ENCODE measurements at places on chromosomes 1 and 21.

DNA sequence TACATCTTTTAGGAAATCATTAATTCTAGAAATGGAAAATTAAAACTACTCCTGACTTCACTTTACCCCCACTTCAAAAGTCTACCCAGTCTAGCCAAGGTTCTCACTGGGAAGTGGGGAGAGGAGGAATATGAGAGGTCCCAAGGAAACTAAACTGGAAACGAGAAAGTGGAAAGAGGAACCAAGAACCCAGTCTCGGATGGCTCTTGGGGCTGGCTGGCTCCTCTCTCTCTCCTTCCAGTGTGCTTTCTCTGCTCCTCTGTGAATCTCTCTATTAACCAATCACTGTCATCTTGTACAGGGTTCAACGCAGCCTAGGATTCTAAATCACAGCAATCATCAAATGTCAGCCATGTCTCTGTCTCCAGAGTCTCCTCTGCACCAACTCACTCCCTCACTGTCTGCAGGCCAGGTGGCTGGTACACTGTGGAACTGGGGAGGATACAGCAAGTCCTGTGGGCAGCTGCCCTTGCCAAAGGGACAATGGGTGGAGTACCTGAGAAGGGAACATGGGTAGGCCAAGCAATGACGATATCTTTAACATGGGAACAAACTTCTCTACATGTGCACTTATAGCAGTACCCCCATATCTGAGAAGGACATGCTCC is 33.7 kb downstream of the GNB1 start:
- no peak for DNase-seq

DNA sequence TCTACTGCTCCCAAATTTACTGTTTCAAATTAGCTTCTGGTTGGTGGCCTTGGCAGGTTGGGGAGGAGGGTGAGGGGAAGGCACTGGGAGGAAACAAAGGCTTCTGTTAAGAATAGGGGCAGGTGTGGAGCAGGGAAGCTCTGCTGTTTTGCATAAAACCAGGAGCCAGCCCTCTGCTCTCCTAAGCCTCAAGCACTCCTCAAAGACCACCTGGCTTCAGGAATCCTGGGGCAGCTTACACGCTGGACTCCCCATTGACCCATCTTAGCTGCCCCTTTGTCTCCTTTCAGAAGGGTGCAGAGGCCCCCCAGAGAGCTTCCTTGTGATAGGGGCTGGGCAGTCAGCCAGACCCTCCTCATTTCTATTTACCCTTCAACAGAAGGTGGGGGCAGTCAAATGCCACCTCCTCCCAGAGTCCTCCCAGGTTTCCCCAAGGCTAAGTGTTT is 11.5 kb upstream of the DHRS3 start:
- no peak for DNase-seq

DNA sequence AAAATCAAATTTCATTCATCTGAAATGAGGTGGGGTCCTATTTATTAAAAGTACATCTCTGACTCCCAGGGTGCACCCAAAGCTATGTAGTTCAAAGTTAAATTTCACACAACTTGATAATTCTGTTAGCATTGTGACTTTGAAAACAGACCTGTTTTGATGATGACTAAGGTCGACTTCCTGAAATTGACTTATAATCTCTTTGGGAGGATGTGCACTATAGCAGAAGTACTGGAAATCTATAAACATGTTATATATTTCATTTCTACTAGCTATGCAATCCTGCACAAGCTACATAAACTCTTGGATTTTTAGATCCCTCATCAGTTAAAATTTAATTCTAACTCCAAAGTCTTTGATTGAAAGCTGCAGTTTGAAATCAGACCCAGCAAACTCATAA is 507.6 kb downstream of the NEGR1 start:
- DNase-seq = no peak

GRCh38 chr21:31929548-31929947 is 56.7 kb downstream of the HUNK start:
- no peak for DNase-seq

GRCh38 chr1:56922070-56922469 is 43.7 kb downstream of the C8B start:
- DNase-seq = no peak

DNA sequence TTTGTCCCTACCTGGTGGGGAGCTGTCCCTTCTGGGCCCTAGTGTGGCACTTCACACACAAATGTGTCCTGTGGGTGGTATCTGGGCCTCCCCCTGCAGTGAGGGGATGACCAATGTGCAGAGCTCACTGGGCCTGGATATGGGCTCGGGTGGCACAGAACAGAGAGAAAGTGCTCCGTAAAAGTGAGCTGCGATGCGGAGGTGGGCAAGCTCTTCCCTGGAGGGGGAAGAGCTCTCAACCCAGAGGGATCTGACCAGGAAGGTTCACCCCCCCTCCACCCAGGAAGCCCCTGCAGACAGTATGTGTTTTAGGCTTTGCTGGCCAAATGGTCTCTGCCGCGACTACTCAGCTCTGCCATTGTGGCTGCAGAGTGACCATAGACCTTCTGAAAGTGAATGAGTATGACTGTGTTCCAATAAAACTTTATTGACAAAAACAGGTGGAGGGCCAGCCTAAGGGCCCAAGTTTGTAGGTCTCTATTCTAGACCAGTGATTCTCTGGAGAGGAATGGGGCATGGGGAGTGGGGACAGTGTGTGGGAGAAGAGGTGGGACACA is 8.6 kb upstream of the ITGB2 start:
- DNase-seq = no peak

GRCh38 chr21:29571949-29572348 is 273.2 kb downstream of the BACH1 start:
- DNase-seq = no peak

- DNase-seq = no peak
These were observed 9.7 kb upstream of the IGFN1 start for GRCh38 chr1:201180901-201181300.

DNA sequence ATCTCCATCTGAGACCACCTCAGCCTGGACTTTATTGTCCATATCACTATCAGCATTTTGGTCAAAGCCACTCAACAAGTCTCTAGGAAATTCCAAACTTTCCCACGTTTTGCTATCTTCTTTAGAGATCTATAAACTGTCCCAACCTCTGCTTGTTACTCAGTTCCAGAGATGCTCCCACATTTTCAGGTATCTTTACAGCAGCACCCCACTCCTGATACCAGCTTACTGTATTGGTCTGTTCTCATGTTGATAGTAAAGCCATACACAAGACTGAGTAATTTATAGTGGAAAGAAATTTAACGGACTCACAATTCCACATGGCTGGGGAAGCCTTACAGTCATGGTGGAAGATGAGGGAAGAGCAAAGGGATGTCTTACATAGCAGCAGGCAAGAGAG is 465.4 kb upstream of the PBX1 start:
- no peak for DNase-seq

- DNase-seq = no peak
These were observed 31.8 kb downstream of the GADD45A start for GRCh38 chr1:67716800-67717199.

- DNase-seq = no peak
These were observed 290.3 kb downstream of the PTPRC start for GRCh38 chr1:198929111-198929604.

- DNase-seq = no peak
These were observed 55.9 kb downstream of the TMCO4 start for GRCh38 chr1:19743793-19744192.

DNA sequence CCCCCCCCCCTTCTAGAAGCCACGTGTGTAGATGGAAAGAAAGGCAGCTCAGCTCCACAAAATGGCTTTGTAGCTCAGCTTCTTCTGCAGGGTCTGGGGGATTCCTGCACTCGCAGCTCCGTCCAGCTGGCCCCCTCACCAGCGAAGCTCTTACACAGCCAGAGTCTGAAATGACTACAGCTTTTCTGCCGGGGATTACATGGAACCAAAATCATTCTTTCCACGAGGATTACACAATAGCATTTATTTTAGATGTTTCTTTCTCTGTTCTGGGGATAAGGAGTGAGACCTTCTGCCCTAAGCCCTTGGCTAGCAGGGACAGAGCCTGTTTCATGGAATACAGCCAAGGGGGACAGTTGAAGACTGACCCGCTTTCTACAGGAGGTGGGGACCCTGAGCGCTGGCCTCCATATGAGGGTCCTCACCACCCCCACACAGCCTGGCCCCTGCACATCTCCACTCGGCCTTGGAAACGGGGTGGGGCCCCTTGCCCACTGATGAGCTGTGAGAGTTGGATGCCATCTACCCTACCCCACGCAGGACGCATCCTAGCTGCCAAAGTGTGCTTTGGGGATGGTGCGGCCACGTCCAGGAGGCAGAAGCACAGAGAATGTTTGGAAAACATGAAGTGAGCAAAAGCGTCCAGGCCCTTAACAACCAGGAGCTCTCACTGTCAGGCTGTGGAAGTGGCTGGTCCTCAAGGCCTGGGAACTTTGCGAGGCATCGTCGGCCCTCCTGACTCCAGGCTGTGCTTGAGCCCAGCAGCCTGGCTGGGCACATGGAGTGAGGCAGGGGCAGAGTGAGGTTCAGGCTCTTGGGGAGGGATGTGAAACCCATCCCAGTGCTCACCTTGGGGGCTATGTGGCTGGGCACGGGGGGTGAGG is 14.5 kb downstream of the ACTRT2 start:
- no peak for DNase-seq

DNA sequence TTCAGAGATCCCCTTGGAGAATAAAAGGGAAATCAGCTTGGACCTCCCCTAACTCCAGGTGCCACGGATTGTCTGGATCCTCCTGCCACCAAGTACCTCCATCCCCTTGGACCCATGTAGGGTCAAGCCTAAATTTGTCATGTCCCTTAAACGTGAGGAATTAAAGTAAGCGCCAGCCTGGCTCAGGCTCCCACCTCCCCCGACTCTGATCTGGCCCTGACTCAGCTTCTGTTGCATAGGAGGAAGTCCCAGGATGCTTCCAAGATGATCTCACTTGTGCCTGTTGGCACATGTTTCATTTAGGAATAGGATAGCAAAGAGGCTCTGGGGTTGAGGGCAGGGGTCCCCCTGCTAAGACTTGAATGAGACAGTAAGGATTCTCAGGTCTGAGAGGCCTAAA is 231.9 kb upstream of the JUN start:
- DNase-seq = peak; percentile 75

GRCh38 chr1:30318864-30319718 is 404.3 kb downstream of the MATN1 start:
- no peak for DNase-seq

- peak; percentile 23 for DNase-seq
These were observed 305.4 kb downstream of the TTLL7 start for GRCh38 chr1:83693427-83694126.

GRCh38 chr1:233470741-233471499 is 143.0 kb upstream of the KCNK1 start:
- DNase-seq = no peak

DNA sequence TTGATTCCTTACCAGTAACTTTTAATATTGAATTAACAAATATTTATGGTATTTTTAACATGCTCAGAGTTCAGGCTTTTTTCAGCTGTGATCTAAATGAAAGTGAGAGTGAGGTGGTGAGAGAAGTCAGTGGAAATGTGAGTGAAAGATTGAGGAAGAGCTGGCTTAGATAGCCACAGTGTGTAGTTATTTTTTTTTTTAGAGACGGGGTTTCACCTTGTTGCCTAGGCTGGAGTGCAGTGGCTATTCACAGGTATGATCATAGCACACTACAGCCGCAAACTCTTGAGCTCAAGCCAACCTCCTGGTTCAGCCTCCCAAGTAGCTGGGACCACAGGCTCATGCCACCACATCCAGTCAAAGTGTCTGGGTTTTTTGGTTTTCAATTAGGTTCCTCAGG is 10.9 kb downstream of the RNF11 start:
- DNase-seq = no peak

DNA sequence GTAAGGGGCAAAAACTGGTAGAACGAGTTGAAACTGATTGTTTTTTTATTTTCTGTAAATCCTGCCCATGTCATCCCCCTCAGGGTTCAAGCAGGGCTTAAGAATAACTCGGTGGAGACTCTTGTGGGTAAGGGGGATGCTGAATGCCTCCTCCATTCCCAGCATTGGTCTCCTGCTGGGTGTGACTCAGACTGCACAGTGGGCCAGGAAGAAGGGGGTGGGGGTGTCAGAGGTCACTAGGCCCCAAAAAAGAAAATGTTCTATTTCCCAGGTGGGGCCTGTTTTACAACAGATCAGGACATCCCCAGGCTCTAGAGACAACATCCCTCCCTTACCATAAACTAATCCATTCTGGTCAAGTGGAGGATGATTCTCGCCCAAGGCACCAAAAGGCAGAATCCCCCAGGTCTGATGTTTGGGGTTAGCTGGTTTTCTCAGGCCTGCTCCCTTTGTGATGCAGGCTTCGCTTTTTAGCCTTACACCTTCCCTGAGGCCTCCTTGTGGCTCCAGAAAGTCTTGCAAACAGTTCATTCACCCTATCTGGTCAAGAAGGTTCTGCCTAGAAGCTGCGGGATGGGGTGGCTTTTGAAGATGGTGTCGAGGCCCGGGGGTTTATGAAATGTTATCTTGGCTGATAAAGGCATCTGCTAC is 10.7 kb upstream of the GRHL3 start:
- DNase-seq = no peak

DNA sequence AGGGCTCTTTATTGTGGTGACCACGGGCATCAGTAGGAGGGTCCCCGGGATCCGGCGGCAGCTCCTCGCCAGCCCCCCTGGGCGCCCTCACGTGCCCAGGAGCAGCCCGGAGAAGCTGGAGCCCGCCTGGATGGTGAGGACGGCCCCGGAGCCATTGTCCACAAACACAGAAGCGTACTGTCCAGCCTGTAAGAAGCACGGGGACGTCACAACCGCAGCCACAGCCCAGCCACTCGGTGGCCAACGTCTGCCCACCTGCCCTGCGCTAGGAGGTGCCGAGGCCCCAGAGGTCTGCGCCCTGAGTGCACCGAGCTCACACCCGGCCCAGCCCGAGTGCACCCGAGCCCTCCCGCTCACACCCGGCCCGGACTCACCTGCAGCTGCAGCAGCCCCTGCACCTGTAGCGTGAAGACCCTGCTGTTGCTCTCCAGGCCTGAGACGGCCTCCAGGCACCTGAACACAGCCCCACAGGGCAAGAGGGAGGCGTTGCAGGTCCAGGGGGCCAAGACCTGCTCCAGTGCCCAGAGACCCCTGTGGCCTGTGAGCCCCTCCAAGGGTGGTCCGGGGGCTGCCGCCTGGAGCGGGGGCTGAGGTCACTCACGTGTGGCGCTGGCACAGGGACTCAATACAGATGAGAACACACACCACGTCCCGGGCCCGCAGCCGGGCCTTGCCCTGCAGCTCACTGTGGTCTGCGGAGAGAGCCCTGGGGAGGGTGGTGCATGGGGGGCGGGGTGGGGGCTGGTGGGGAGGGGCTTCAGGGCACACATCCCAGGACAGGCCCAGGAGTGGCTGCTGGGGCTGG is 3.9 kb downstream of the C1QTNF12 start:
- no peak for DNase-seq

DNA sequence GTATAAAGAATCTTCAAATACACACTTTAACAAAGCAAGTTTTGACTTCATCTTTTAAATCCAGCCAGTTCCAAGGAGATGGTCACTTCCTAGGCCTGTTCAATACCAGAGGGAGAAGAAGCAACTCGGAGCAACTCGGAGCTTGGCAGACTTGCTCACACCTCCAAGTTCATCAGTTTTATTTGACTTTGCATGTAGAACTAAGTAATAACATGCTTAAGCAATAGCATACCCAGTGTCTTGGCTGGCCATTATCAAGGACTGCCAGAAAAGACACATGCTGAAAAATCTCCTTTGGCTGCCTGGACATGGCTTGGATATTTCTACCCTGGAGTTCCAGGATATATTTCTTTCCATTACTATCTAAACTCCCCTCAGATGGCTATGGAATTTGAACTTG is 52.6 kb downstream of the GNG12 start:
- DNase-seq = no peak
